ENCODE measurements at places on chromosomes 2 and 18.

DNA sequence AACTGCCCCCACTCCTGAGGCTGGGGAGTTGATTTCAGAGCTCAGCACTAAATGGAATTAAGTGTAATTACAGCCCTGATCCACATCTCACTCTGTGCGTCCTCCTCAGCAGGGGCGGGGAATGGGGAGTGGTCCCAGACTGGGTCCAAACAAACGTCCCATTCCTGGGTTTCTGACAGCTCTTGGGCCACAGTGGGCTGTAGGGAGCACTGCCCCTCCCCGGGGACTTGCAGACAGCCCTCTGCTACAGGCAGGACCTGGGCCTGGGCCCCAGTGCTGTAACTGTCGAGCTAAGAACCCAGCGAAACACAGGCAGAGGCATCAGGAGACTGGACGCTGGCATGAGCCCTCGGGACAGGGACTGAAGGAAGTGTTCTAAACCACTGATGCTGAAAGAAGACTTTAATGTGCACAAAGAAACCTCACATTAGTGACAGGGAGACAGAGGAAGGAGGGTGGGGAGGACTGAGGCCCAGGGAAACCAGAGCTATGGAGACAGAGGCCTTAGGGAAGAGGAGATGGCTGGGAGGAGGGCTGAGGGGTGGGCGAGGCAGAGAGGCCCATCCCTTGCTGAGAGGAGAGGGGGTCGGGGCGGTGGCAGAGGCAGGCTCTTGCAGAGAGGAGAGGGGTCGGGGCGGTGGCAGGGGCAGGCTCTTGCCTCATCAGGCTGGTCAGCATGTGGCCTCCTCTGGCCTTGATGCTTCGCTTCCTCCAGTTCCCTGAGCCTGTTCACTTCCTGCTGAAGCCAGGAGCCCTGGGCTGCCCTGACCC lies 5.8 kb upstream of the SEMA4C start:
- no peak for DNase-seq

- DNase-seq = no peak
Observed at GRCh38 chr2:156517419-156517818, 81.2 kb downstream of the GPD2 start.

DNA sequence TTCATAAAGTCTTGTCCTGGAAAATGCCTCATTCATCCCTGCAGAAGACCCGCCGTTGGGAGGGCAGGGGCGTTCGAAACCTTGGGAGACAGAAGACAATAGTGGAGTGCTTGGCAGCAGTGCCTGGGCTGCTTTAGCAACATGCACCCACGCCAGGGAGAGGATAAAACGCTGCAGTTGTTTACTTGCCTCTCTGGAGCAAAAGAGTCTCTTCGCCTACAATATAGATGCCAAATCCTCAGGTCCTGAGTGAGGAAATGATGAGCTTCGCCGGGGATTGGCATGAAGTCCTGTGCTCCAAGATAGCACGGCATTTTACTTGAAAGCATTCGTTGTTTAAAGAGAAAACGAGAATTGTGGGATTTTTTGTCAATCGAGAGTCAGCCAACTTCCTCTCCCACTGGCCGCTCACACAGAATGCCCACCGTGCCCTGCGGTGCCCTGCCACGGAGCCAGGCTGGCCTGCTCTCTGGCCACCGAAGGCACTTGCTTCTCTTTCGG lies 152.5 kb upstream of the POU3F3 start:
- no peak for DNase-seq

GRCh38 chr18:57776354-57776753 lies 26.8 kb downstream of the ATP8B1 start:
- no peak for DNase-seq

DNA sequence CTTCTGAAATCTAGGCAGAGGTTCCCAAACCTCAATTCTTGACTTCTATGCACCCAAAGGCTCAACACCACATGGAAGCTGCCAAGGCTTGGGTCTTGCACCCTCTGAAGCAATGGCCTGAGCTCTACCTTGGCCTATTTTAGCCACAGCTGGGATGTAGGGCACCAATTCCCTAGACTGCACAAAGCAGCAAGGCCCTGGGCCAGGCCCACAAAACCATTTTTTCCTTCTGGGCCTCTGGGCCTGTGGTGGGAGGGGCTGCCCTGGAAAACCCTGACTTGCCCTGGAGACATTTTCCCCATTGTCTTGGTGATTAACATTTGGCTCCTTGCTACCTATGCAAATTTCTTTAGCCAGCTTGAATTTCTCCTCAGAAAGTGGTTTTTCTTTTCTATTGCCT lies 315.2 kb downstream of the DCDC2C start:
- DNase-seq = no peak

DNA sequence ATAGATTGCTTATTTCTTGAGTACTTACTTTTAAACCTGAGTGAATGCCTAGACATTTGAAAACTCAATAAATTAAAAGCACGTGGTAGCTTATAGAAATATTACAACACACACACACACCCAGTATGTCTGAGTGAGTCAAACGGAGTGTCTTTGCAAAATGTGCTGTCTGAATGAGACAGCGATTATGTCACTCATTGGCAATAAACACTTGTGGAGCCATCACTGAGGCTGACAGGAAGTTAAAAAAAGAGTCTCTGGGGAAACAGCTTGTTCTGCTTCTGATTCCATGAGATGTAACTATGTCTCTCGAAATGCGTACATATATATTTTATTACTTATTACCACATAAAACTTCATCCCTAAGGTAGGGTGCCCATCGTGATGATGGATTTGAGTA lies 22.3 kb upstream of the VPS4B start:
- DNase-seq = no peak

DNA sequence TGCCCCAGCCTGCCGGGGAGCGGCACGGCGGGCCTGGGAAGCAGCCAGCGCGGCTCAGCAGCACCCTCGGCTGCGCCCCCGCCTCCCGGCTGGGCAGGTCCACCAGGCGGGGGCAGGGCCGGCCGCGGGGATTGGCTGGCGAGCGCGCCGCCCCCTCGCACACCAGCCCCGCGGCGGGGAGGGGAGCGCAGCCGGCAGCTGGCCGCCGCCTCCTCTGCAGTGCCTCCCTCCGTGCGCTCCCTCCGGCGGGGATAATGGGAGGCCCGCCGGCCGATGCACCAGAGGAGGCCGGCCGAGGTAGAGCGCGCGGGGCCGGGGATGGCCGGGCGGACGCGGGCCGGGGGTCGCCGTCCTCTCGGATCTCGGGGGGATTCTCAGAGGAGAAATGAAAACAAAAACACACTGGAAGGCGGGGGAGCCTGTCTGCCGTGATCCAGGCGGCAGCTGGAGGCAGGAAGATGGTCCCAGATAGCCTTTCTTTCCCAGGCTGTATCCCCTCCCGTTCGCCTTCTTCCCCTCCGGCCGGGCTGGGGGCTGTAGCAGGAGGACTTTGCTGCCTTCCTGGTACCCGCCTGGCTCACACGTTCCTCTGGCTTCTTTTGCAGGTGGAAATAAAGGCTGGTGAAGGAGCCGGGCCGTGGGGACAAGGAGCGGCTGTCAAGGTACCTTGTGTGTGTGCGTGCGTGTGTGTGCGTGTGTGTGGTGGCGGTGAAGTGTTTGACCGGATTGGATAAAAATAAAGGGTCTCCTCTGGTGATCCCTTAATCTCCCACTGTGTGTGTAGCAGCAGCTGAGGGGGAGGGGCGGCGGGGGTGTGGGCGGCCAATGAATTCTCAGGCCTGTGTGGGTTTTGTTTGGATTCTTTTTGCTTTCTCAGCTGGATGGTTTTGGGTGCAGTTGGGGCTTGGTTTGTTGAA lies 18.1 kb downstream of the TET3 start:
- peak; percentile 91 for DNase-seq

DNA sequence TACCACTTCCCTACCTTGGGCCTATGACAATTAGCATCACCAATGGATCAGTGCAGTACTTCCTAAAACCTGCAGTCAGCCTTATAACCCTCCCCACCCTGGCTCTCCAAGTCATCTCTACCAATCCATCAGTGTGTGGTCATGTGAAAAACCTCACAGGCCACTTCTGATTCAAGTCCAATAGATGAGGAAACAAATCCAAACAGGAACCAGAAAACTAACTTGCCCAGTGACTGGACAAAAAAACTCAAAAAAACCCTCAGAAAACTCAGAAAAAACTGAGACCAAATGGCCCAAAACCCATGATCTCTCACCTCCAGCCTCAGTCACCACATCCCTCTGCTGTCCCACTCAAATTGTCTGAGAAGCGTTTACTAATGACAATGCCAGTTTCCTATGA lies 43.3 kb downstream of the TGFA start:
- no peak for DNase-seq

All from left forelimb (tissue), 1 donor.